ENCODE measurements at places on chromosomes 6 and 20.

DNA sequence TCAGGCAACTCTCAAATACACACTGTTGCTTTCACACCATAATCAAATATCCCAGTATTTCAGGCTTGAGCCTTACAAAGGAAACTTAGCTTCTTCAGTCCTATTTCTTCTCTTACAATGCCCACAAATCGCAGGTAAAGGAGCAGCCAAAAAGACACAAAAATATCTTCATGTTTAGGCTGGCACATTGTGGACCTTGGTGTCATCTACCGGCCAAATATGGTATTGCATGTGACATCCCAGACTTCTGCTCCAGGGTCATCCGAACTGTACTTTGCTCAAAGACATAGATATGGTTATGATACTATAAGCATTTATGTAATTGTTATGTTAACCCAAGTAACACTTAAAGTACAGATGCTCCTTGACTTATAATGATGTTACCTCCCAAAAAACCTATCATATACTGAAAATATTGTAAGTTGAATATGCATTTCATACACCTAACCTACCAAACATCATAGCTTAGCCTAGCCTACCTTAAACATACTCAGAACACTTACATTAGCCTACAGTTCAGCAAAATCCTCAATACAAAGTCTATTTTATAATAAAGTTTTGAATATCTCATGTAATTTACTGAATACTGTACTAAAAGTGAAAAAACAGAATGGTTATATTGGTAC lies 4.6 kb downstream of the OR2H2 start:
- DNase-seq = no peak

DNA sequence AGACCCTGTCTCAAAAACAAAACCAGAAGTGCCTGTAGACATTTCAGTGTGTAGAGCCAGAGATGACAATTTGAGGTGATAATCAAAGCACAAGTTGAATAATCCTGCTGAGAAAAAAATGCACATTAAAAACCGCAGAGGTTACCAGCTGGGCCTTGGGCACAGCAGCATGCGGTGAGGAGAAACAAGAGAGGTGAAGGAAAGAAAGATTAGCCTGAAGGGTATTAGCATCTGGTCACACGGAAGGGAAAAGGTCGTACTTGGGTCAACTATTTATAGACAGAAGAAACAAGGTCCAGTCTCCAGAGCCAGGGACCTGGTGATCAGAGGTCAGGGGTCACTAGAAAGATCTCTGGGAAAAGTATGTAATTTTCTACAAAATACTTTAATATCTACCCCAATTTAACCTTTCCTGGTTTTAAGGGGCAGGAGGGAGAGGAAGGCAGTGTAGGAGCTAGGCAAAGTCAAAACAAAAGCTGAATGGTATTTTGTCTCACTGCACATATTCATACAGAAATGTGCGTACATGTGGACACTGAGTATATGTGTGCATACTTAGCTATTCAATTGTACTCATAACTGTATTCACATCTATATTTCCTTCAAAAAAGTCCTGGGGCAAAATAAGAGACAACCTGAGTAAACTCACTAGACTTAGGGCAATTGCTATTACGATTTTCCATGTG lies 10.1 kb downstream of the MAP7 start:
- DNase-seq = no peak

DNA sequence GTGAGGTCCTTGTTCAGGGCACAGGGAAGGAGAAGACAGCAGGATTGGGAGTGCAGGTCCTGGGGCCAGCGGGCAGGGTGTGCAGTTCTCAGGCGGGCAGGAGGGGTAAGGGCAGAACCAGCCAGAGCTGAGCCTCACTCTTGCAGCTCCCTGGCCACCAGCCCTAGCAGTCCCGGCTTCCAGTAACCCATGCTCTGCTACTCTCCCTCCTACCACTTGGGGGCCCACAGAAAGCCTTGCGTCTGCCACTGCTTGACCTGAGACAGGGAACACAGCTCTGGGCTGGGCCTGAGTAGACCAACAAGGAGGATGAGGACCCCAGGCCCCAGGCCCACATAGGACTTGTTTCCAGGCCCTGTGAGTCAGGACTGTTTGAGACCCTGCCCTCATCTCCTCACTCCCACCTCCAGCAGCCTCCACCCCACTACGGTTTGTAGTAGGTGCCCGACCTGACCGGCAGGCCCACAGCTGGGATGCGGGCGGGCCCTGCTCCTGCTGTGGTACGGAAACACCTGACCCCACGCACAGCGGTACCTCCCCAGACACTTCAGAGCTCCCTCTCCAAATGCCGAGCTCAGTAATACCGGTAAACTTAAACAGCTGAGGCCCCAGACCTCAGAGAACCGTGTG lies 39.2 kb downstream of the KCNK5 start:
- no peak for DNase-seq

DNA sequence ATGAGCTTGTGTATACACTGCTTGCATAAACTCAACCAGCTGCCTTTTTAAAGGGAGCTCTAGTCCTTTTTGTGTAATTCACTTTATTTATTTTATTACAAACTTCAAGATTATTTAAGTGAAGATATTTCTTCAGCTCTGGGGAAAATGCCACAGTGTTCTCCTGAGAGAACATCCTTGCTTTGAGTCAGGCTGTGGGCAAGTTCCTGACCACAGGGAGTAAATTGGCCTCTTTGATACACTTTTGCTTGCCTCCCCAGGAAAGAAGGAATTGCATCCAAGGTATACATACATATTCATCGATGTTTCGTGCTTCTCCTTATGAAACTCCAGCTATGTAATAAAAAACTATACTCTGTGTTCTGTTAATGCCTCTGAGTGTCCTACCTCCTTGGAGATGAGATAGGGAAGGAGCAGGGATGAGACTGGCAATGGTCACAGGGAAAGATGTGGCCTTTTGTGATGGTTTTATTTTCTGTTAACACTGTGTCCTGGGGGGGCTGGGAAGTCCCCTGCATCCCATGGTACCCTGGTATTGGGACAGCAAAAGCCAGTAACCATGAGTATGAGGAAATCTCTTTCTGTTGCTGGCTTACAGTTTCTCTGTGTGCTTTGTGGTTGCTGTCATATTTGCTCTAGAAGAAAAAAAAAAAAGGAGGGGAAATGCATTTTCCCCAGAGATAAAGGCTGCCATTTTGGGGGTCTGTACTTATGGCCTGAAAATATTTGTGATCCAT lies 15.3 kb downstream of the TNFAIP3 start:
- no peak for DNase-seq

DNA sequence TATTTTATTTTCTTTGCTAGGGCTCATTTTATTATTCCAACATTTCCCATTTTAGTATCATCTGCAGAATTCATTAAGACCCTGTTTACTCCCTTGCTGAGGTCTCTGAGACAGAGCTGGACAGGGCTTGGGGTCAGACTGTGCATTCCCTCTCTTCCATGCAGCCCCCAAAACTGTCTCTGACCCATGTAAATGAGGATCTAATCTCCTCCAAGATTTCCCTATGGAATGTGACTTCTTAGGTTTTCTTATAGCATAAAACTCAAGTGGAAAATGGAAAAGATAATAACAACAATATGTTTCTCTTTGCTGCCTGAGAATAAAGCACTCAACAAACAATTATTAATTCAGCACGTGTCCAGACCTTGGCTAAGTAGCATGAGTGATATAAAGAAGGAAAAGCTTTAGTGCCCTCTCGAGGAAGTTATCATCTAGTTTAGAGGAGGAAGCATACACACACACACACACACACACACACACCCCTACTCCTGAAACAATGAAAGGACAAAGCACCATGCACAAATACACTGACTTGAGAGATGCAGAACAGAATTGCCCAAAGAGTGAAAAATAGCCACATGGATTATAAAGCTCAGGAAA lies 815.5 kb downstream of the BCKDHB start:
- DNase-seq = no peak

DNA sequence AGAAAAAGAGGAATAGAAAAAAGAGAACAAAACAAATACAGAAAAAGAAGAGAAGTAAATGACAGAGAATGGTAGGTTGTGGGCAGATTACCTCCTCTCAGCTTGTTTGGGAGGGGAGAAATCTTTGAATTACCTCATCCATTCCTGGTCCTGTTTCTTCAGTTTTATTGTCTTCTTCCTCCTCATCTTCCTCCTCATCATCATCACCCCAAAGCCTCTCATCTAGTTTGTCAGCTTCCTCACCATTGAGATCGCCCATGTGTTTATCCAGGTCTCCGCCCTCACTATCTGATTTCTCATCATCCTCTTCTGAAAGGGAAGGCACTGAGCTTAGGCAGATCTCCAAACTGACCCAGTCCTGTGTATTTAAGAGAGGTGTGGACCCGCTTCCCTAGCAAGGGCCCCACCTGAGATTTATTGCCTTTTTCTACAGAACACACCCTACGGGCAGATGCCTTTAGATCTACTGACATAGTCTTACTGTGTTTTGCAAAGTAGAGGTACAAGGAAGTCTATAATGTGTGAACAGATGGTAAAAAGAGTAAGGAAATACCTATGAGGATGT lies 24.2 kb upstream of the LYRM2 start:
- DNase-seq = no peak

GRCh38 chr6:16918586-16918985 lies 157.3 kb upstream of the ATXN1 start:
- no peak for DNase-seq

Measured in esophagus squamous epithelium (tissue), 5 donors.